ENCODE measurements at places on chromosomes 2 and 18. TPM values are rescaled to one million over a fixed set of nuclear protein-coding genes. Genes with fewer than 3 reads are reported as not detected.

DNA sequence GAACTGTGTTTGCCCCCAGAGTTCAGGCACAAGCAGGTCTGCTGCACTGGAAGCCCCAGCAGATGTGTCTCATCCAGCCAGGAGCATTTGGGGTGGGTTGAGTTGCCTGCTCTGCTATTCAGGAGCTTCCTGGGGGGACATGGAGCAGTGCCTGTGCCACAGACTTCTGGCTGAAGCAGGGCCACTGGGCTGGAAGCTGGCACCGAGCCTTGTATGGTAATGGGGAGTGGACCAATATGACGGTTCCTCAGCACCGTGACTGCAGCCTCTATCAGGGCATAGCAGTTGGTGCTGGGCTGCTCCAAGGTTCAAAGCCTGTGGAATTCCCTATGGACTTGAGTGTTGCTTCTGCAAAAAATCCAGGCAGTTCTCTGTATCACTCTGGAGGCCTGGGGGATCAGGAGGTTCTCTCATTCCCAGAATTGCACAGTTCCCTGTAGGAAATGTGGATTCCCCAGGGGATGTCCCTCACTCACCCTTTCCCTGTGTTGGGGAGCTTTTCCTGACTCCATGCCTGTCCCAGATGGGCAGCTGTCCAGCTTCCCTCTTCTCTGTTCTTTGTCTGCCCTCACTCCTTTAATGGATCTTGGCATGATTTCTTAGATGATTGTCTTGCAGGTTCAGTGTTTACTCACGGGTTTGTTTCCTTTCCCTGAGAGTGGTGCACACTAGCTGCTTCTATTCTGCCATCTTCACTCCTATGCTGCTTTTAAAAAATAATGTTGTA is 37.2 kb upstream of the THSD7B start:
- no peak for DNase-seq

- no peak for DNase-seq
Measured at GRCh38 chr2:199201539-199201938, 256.2 kb downstream of the SATB2 start.

DNA sequence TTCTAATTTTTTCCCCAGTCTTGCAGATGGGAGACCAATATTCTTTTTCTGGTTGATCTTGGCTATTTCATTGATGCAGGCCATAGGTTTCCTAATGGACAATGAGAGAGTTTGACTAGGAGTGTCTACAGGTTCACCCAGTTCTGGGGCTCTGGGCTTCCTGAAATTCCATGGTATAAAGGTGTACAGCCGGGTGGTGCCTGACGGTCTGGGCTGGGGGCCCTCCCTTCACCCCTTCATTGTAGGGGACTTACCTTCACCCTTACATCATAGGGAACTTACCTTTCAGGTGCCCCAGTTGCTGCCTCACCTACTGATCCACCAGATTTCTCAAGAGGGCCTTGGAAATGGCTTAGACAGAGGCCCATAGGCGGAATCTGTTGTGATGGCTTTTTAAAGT is 13.0 kb upstream of the LAPTM4A start:
- DNase-seq: no peak

- no peak for DNase-seq
Measured at GRCh38 chr2:235391921-235392615, 101.8 kb upstream of the AGAP1 start.

- DNase-seq: no peak
Measured at GRCh38 chr2:10966741-10967140, 55.0 kb downstream of the KCNF1 start.

- peak; percentile 6 for DNase-seq
Measured at GRCh38 chr2:168961450-168962229, 60.5 kb downstream of the G6PC2 start.

GRCh38 chr2:31950946-31951562 is 59.8 kb downstream of the MEMO1 start:
- DNase-seq: no peak

DNA sequence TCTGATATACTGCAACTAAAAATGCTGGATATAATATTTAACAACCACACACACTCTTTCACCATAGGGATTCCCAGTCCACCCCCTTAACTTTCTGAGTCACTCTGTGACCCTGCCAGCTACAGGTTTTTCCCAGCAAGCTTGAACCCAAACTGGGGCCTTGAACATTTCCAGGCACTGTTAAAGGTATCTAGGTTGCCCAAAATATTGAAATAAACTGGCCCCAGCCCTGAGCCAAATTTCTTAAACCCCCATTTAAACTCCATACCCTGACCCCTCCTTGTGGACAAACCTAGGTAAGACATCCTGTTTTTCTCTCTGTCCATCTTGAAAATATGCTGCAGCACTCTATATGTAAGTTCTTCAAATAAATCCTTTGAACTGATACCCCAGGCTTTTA is 19.7 kb upstream of the DCTN1 start:
- DNase-seq: no peak

DNA sequence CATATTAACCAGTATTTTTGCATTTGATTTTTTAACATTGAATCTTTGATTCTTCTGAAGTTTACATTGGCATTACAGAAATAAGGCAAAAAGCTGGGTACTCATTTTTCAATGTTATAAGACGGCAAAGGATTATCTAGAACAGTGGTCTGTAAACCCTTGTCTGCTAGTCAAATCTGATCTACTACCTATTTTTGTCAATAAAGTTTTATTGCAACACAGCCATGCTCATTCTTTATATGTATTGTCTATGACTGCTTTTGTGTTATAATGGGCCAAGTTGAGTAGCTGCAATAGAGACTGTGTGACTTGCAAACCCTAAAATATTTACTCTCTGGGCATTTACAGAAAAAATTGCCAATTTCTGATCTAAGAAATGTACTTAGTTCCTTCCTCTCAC is 181.0 kb downstream of the PDE11A start:
- DNase-seq: no peak

GRCh38 chr18:59484561-59485328 is 125.7 kb upstream of the LMAN1 start:
- no peak for DNase-seq

GRCh38 chr2:215880970-215881369 is 132.4 kb downstream of the MREG start:
- no peak for DNase-seq

DNA sequence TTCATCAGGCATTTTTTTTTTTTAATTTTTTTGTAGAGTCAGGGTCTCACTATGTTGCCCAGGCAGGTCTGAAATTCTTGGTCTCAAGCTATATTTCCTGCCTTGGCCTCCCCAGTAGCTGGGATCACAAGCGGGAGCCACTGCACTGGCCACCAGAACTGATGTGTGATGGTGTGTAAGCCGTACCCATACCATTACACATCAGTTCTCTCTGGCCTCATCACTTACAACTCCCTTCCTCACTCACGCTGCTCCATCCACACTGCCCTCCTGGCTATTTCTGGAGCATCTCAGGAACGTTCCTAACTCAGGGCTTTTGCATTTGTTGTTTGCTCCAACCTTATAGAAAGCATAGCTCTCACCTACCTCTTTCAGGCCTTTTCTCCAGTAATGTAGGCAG is 834.5 kb upstream of the ID2 start:
- no peak for DNase-seq

- DNase-seq: no peak
Measured at GRCh38 chr18:41266616-41267015, 688.4 kb upstream of the PIK3C3 start.

- DNase-seq: no peak
Measured at GRCh38 chr2:120597595-120598193, 138.0 kb upstream of the GLI2 start.

- no peak for DNase-seq
Measured at GRCh38 chr18:49731421-49731841, 81.9 kb downstream of the ACAA2 start.

- DNase-seq: no peak
Measured at GRCh38 chr2:55618025-55618274, 528 bp upstream of the PPP4R3B start.

DNA sequence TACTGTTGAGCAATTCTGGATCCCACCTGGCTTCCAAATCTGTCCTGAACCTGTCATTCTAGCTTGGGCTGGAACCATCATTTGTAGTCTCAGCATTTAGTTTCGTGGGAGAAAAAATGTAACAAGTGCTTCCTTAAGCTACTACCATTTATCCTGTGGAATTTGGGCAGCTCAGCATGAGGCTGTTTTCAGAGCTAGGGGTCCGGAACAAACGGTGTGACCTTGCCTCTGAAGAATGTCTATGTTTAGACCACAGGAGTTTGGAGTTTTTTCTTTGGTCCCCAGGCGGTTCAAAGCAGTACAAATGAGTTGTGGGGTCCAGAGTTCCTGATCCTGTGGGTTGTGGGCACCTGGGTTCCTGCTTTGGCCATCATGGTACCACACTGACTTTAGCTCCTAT is 59.1 kb upstream of the TMEM178A start:
- DNase-seq: no peak

VIT gene
- 0.41 TPM for total RNA-seq

KCNIP3 gene
- 4.9 TPM for total RNA-seq

ADI1 gene
- 11.8 TPM for total RNA-seq

NAGK gene
- total RNA-seq: 49.7 TPM

RGPD3 gene
- total RNA-seq: 1.2 TPM

NEU2 gene
- total RNA-seq: not detected

SERPINE2 gene
- total RNA-seq: 36.3 TPM

CERKL gene
- total RNA-seq: 1.6 TPM

Data from frontal cortex (tissue), 4 donors.